ENCODE measurements at places on chromosomes 16 and 17. TPM values are rescaled to one million over a fixed set of nuclear protein-coding genes. Genes with fewer than 3 reads are reported as not detected.

The MRPL45 gene
- total RNA-seq: 90.7 TPM

The TRAPPC2L gene
- 40.9 TPM for total RNA-seq

The NATD1 gene
- 0.10 TPM for total RNA-seq

- no peak for DNase-seq
These were observed 132.0 kb upstream of the KCNJ16 start for GRCh38 chr17:69943058-69943457.

The ITGAX gene
- 9.7 TPM for total RNA-seq

The C1QTNF8 gene
- total RNA-seq: not detected

GRCh38 chr16:84059111-84059510 lies 16.5 kb upstream of the SLC38A8 start:
- DNase-seq: no peak

The CCDC102A gene
- 22.2 TPM for total RNA-seq

GRCh38 chr16:25605381-25605780 lies 86.4 kb upstream of the HS3ST4 start:
- DNase-seq: no peak

The HNF1B gene
- total RNA-seq: 11.4 TPM

The LCAT gene
- total RNA-seq: 4.6 TPM

The ABI3 gene
- 1.6 TPM for total RNA-seq
